ENCODE measurements at places on chromosomes 11 and 22.

DNA sequence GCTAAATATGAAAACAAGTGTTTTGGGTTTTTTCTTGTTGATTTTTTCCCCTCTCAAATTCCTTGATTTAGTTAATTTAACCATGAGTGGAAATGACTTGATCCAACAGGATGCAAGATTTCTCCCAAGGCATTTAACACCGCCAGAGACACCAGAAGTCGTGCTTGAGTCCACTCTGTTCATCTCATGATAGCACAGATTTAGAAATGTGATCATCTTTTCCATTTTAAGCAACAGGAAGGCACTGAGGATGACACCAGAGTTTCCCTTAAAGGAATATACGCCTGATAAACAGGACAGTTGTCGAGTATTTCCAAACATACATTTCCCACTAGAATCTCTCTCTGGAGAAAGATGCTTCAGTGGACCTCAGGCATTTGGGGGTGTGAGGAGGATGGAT is 318.7 kb downstream of the CADM1 start:
- no peak for DNase-seq

GRCh38 chr22:50176850-50177536 is 6.5 kb downstream of the PANX2 start:
- no peak for DNase-seq

DNA sequence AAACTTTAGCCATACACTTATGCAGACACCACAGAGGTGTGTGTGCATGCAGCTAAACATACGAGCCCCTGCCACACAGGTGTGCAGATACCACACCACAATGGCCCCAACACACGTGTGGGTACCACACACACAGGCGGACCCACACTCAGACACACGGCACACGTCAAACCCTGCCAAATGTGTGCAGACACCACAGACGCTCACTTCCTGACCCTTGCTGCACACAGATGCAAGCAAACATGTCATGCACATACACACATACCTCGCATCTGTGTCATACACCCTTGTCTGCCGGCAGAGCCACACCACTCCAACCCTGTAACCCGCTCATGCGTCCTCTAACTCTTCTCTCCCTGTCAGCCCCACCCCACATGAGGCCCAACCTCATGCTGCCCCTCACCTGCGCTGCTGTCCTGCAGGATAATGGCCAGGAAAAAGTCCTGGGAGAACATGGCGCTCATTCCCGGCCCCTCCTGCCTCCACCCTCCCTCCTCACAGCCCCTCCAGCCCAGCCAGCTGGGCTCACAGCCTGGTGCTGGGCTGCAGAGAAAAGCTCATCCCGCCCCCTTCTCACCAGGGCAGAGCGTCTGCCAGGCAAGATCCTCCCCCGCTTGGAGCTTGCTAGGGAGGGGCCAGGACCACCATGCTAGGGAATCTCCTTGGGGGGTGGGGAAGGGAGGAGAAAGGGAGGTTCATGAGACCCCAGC is 14.2 kb downstream of the SMPD1 start:
- no peak for DNase-seq

DNA sequence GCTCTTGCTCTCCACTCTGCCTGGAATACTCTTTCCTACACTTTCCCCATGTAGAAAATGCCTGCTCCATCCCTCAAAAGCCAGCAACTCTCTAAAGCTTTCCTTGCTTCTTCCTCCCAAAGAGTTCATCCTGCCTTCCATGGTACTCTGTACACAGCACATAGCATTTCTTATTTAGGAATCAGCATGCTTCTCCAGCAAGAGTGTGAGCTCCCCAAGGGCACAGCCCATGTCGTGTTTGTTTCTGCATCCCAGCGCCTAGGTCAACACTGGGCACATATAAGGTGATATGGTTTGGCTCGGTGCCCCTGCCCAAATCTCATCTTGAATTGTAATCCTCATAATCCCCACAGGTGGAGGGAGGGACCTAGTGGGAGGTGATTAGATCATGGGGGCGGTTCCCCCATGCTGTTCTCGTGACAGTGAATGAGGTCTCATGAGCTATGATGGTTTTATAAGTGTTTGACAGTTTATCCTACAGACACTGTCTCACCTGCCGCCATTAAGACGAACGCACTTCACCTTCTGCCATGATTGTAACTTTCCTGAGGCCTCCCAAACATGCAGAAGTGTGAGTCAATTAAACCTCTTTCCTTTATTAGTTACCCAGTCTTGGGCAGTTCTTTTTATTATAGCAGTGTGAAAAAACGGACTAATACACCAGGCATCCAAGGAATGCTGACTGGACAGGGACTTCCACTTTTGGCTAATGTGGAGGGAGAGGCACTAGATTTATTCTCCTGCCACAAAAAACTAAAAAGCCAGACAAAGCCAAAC is 8.2 kb downstream of the VPS37C start:
- DNase-seq: no peak

GRCh38 chr11:111299101-111300026 is 1.0 kb downstream of the POU2AF3 start:
- DNase-seq: no peak

DNA sequence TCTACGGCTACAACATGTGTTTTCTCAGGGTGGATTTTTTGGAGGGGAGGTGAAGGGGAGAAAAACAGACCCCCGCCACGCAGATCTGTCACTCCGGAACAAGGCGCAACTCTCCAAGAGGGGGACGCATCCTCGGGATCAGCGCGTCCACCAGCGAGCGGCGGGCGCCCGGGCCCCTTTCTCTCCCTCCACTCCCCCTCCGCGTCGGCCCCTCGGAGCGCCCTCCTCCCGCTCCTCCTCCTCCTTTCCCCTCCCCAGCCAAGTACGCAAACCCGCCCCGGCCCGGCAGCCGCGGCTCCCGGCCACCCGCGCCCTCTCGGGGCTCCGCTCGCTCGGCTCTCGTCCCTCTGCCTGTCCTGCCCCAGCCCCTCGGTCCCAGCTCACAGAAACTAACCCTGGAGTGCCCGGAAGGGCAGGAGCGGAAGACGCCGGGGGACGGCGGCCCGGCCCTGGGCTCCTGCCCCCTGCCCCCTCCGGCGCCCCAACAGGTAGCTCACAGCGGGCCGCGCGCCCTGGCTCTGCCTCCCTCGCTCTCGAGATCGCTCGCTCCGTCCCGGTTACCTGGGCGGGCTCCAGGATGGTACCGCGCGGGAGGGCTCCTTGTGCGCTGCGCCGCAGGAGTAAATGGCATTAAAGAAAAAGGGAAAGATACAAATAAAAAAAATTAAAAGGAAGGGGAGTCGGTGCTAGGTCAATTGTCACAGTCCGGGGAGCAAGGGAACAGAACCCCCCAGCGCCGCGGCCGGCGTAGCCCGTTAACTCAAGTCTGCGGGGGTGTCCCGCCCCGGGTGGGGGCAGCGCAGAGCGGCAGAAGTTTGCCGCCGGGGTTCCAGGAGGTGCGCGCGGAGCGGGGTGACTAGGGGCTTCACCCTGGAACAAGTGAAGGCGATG is 131.4 kb upstream of the C11orf58 start:
- DNase-seq: no peak

- no peak for DNase-seq
Observed at GRCh38 chr22:37386441-37386840, 40.8 kb downstream of the ELFN2 start.

Data from inflammatory macrophage treated with lipopolysaccharide for 1 hour (primary cell).